Nasal cavity respiratory epithelium epithelial cell of viscerocranial mucosa (primary cell): ENCODE measurements at places on chromosomes 16 and 17. TPM values are rescaled to one million over a fixed set of nuclear protein-coding genes. Genes with fewer than 3 reads are reported as not detected.

Gene FBRS
- 14.7 and 20.6 TPM in 2 replicates for total RNA-seq

Gene DNAH3
- under 0.01 and 0.50 TPM in 2 replicates for total RNA-seq

Gene SCNN1G
- under 0.01 and 0.14 TPM in 2 replicates for total RNA-seq

Gene MGAT5B
- total RNA-seq, result under 0.01 and 0.07 TPM in 2 replicates

Gene CHST4
- under 0.01 and 0.85 TPM in 2 replicates for total RNA-seq
